Cardiac muscle cell (in vitro differentiated cells and primary cell): ENCODE measurements at places on chromosomes 4 and X.

DNA sequence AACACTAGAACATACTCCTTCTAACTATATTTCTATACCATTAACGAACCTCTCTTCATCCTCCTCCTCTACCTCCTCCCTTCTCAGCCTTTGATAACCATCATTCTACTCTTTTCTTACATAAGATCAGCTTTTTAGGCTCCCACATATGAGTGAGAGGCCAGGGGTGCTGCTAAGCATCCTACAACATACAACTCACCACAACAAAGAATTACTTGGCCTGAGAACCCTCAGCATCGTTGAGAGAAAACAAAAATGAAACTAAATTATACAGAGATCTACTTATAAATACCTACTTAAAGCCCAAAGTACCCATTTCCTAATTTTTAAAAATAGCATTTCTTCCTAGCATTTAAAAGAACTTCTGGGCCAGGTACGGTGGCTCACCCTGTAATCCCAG lies 77.7 kb downstream of the CC2D2A start:
- no peak for DNase-seq

DNA sequence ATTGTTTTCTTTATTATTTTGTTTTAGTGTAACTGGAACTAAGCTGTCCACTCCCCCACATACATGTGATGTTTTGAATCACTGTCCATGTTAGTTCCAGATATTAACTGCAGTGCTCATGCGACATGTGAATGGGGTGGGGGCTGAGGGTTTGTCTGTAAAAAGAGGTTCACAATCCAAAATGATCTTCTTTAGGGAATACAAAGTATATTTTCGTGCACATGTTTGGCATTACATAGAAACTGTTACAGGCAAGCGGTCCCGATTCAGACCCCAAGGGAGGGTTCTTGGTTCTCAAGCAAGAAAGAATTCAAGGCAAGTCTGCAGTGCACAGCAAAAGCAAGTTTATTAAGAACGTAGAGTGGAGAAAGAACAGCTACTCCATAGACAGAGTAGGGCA lies 296.5 kb upstream of the CLNK start:
- no peak for DNase-seq

- DNase-seq = peak; percentile 78
Measured at GRCh38 chr4:66572949-66573348, 902.7 kb upstream of the EPHA5 start.

DNA sequence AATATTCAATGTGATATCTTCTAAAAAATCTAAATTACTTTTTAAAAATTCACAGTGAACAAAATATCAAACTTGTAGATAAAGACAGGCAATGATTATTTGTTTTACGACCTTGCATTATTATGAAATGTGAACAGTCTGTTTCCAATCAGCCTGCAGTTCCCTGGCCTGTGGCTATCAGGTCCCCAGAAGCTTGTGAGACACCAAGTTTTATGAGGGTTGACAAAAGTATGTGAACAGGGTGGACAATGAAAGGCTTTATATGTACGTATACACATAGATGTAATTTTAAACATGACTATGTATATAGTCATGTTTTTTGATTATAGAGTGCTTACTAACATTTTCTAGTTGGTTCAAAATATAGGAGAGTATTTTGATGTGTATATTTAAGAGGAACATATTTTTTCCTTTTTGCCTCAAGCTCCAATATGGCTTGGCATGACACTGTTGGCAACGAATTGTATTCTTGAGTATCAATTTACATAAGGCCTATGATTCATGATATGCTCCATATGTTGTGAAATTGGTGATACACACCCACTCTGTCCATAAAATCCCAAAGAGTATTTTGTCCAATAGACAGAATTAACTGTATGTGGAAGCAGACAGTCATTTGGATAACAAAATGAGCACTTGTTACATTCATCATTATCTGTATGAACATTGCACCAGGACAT lies 55.7 kb downstream of the BTC start:
- DNase-seq = no peak

- DNase-seq = peak; percentile 21
Measured at GRCh38 chrX:7109049-7109531, 38.4 kb upstream of the STS start.

DNA sequence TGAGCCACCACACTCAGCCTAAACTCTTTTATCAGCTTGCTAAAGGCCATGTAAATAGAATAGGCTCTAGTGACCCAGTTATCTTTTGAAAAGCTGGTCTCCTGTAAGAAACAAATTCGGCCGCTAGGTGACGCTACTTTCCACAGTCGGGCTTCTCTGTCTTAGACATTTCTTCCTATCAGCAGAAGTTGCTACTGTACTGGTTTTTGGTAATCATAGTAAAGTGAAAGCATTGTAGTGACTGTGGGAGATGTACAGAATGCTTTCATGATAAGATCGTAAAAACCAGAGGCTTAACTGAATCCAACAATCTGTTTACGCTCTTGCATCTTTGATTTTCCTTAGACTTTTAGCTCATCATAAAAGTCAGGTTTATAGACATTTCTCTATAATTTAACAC lies 82.6 kb downstream of the GK start:
- peak; percentile 79 for DNase-seq

- DNase-seq = no peak
Measured at GRCh38 chr4:13207226-13207625, 276.9 kb downstream of the RAB28 start.
